ENCODE measurements at places on chromosomes 5 and 9.

GRCh38 chr5:9058666-9059065, 487.2 kb downstream of the SEMA5A start:
- DNase-seq: no peak

DNA sequence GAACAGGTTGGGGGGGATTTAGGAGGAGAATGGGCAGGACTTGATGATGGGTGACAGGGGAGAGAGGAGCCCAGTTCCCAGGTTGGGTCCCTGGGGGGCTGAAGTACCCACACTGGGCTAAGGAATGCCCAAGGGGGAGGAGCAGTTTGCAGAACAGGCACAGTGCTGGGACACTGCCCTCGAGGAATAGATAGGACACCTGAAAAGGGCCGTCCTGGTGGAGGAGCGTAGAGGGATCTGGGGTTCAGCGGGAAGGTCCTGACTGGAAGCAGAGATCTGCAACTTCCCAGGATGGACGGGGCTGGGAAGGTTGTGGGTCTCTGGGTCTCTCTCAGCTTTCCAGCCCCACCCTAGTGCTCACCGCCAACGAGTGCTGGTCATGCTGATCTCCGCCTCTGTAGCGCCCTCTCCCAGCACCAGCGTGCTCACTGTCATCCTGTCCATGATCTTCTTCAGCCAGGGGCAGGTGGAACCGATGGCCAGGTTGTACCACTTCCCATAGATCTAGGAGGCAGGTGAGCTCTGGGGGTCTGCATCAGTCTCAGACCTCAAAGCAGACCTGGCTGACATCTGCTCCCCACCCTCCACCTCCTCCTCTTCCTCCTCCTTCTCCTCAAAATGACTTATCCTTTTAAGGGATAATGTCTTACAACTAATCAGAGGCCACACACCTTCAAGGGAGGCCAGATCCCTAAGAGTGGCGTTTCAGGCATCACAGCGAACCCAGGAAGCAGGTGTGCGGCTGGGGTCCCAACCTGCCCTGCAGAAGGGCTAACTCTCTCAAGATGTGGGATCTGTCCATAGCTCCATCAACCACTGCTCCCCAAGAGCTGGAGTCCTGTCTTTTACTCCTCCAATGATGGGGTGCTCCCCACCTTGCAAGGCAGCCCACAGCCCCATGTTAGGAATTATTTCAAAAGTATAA, 1.6 kb downstream of the AMBP start:
- DNase-seq: no peak

DNA sequence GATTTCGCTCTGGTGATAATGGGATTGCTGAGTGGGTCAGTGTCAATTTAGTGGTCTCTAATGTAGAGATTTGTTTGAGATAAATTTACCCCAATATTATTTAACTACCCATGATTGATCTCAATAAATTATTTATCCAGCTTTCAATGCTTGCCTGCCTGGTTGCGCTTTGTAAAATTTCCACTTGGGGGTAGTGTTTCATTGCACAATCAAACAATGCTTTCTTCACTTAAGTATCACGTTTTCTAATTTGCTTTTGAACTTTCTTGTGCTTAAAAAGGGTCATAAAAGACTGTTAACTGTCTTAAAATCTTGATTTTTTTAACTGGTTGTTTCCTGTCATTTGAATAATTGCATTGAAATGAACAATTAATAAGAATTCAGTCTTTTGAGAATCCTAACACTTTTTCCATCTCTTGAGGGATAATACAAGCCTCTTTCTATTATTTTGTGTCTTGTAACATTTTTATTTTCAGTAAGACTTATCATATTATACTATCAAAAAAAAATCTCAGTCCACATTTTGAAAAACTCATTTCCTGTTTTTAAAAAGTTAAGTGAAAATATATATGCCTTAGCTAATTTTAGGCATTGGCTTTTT, 18.7 kb downstream of the HSD17B4 start:
- peak; percentile 25 for DNase-seq

GRCh38 chr9:127968042-127968441, 12.7 kb downstream of the EEIG1 start:
- no peak for DNase-seq

All from left kidney (tissue), 8 donors.